Central memory CD4-positive, alpha-beta T cell (primary cell): ENCODE measurements at places on chromosomes 3 and 15.

DNA sequence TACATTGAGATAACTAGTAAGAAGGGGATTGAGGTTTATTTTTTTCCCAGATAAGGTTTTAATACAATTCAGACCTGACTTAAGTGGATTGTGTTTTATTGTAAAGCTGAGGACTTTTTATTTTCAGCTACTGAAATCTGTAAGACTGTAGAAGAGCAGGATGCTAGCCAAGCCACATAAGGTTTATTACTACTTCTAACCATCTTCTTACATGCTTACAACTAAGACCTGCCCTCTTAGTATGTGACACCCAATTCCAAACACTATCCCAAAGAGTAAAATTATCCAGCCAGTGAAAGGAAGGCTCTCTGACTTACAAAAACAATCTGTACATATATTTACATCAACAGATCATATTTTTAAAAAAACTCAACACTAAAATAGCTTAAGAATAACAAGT is 564.5 kb upstream of the NAALADL2 start:
- no peak for DNase-seq

GRCh38 chr3:12138044-12138443 is 20.7 kb downstream of the TIMP4 start:
- no peak for DNase-seq

DNA sequence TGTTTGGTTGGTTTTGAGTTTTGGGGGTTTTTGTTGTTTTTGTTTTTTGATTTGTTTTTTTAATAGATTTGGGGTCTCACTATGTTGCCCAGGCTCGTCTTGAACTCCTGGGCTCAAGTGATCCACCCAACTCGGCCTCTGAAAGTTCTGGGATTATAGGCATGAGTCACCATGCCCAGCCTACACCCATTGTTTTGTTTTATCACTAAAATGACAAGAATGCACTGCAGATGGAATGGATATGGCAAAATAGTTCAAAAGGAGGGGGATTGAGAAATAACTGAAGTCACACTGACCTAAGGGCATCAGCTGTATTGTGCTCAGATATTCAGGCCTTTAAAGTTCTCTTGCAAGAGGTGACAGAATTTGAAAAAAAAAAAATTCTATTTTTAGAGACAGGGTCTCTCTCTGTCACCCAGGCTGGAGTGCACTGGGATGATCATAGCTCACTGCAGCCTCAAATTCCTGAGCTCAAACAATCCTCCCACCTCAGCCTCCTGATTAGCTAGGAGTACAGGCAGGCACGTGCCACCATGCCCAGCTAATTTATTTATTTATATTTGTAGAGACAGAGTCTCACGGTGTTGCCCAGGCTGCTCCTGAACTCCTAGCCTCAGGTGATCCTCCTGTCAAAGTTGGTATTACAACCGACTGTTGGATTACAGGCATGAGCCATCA is 4.4 kb upstream of the RASA2 start:
- DNase-seq, result no peak

DNA sequence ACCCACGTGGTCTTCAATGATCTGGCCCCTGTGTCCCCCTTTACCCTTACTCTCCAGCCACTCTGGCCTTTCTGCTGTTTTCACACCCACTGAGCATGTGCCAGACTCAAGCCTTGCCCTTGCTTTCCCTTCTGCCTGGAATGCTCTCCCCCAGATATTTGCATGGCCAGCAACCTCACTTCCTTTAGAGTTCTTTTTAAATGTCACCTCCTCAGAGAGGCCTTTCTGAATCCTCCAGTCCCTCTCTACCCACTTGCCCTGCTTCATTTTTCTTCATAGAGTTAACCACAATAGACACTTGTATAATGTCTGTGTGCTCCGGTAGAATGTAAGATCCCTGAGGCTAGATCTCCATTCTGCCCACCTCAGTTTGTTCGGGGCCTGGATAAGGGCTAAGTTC is 39.4 kb upstream of the TIPARP start:
- no peak for DNase-seq

DNA sequence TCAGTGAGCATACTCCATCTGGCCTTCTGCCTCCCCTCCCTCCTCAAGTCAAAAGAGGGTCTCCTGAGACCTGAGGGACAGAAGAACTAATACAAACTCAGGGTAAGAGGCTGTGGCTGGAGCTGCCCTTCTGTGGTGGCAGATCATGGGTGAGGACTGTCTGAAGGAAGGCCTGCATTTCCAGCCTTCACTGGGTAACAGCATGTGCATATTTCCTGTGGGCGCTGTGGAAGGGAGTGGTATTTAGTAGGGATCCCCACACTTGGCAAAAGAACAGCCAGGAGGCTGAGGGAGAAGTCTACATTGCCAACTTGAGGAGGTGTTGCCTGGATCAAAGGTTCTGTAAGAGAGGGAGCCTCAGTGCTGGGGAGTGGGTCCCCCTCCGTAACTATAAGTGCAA is 10.1 kb upstream of the ESYT3 start:
- no peak for DNase-seq

DNA sequence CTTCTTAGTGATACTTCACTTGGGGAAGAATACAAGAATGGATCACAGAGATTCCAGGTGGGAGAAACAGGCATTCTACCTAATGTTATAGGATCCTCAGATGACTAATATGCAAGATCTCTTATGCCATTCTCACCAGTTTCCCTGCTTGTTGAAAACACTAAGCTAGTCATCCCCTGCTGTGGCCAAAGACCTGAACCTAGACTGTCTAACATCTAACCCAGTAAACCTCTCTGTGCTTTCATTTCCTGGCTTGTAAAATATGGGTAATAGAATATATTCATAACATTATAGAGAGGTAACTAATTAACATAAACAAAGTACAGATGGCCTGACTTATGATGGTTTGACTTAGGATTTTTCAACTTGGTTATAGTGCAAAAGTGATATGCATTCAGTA is 776.3 kb downstream of the TUSC7 start:
- no peak for DNase-seq

DNA sequence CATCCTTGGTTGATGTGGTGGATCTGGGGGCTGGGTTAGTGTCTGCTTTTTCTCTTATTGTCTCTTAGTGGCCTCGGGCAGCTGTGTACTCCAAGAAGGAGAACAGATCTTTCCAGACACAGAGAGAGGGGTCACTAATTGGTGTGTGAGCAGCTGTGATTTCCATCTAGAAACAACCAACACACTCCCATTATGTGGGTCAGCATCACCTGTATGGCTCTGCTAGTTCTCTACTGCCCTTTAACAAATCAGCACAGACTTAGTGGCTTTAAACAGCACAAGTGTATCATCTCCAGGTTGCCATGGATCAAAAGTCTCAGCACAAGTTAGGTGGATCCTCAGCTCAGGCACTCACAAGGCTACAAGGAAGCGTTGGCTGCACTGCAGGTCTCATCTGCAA is 156.8 kb downstream of the LRTM1 start:
- no peak for DNase-seq

- no peak for DNase-seq
Measured at GRCh38 chr3:53155760-53156159, 5.2 kb upstream of the PRKCD start.

DNA sequence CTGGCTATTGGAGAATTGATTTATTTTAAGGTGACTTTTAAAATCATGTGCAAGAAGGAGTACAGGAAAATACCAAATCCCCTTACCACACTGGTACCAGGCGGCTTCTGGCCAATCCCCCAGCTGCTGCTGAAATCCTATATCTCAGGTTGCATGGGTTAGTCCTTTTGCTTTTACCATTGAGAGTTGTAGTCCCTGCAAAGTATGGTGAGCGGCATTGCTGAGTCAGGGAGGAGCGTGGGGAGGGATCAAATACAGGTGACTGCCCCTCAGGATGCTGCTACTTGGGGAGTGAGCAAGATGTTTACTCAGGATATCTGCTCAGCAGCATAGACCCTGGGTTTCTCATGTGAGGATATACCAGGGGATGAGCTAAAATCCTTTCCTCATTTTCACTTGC is 131.9 kb upstream of the STAC start:
- DNase-seq, result no peak

- no peak for DNase-seq
Measured at GRCh38 chr3:103372031-103372430, 937.2 kb downstream of the ZPLD1 start.

DNA sequence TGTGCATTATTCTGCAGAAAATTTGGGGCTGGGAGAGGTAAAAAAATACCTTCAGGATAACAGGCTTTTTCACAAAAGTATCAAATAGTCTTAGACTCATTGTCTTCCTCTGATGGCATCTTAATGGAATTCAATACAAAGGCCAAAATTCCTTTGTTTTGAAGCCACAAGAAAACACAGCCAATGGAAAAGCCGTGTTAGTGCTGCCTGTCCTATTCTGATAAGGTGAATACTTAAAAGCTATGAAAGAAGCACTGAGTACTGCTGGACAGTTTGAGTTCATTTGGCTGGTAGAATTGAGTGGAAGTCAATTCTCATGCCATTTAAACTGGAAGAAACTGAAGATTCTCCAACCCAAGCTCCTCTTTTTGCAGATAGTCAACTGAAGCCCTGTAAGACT is 395.3 kb upstream of the TPRG1 start:
- no peak for DNase-seq

GRCh38 chr15:67063689-67064606 is 1.5 kb upstream of the SMAD3 start:
- no peak for DNase-seq

DNA sequence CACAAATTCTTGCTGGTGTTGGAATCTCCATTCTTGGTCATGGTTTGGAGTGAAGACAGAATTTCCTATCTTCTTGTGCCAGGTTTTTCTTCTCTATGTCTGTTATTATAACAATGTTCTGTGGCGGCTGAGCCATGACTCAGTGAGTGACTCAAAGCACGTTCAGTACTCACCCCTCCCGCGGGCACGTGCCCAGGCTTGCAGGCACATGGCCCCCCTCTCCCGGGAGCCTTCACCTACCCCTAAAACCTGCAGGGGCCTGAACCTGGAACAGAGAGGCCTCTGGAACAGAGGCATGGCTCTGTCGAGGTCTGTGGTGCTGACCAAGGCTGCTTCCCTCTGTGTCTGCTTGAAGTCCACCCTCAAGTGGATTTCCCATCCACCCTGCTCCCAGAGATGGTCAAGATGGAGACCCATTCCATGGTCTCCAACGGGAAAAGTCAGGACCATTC is 27.6 kb downstream of the PLXNB1 start:
- no peak for DNase-seq

DNA sequence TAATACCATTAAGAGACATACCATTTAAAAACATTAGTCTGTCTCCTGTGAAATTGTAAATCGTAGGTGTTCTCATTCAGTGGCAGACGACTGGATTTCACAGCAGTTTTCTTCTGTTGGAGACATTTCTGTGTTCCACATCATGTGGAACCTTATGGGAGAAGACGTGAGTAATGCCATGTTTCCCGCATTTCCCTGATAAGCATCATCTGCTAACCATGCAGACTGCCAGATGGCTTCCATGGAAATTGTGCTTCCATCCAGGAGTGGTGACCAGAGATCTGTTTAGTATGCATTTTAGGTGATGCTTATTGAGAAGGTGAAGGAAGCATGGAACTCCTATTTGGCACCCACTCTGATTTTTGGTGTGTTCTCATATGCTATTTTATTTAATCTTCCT is 28.4 kb upstream of the ST3GAL6 start:
- DNase-seq, result no peak

GRCh38 chr3:52534281-52535183 is 875 bp upstream of the NT5DC2 start:
- no peak for DNase-seq

DNA sequence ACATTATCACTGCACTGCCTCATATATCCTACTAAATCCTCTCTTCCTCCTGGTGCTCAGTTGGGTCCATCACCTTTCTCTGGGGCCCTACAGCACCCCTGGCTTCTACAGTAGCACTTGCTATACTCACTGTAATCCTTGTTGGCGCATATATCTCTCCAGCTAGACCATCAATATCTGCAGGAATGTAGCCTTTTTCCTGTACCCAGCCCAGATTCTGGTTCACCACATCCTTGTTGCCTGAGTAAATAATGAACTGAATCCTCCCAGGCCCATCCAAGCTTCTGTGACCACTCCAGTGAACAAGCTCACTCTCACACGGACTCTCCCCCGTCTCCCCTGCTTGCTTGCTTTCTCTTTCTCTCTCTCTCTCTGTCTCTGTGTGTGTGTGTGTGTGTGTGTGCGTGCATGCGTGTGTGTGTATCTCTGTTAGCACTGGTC is 62.5 kb upstream of the LIPC start:
- DNase-seq, result peak; percentile 31

DNA sequence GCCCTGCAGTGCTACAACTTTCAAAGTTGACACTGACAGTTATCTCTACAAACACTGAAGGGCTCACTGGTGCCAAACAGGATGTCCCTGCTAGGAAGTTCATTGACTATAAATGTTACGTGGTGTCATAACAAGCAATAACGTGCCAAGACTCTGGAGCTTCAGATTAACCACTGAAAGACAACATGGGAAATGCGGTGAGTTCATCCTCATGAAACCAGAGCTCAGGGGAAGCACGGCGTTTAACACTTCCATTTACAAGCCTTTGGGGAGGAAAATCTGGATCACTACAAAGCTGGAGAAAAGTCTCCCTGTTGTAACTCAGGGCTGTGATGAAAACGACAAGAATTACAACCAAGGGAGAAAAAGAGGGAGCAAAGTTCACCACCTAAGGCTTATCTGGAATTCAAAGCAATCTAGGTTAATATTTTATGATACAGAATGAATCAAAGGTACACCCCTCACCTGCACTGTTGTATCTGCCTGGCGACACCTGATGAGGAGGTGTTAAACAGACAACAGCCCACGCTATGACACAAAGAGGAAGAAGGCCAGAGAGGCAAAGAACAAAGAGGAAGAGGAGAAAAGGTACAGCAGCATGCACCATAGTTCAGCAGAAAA is 27.0 kb downstream of the SHQ1 start:
- no peak for DNase-seq

DNA sequence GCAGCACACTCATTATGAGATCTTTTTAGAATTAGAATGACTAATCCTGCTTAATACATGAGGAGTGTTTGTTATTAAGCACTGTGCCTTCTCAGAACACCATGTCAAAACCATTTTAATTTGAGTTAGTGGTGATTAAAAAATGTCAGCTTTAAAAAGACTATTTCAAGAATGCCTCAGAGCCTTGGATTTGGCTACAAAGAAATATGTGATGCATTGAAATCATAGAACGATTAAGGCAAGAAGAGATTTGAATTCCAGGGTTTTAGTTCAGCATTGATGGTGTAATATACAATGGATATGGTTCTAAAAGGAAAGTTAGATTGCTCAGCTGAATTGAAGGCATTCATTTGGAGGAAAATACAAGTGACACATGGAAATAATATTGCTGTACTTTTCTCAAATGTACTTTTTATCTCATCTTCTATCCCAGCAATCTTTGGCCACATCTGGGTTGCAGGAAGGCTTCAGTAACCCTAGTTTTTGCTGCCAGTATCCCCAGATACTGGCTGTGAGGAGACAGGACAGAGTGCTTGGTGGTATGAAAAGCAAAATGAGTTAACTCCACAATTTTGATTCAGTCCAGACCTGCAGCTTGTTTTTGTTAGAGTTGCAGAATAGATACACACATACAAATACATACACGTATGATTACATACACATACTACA is 303.8 kb downstream of the CLSTN2 start:
- no peak for DNase-seq

GRCh38 chr3:5426094-5426883 is 238.8 kb downstream of the EDEM1 start:
- DNase-seq, result no peak

GRCh38 chr3:186152361-186152798 is 43.5 kb upstream of the ETV5 start:
- no peak for DNase-seq

- no peak for DNase-seq
Measured at GRCh38 chr3:70308760-70309159, 3.7 kb downstream of the MDFIC2 start.

GRCh38 chr3:142947352-142947751 is 16.1 kb downstream of the PAQR9 start:
- no peak for DNase-seq
